ENCODE measurements at places on chromosomes 5 and 9.

- no peak for DNase-seq
Observed at GRCh38 chr5:159824188-159825161, 91.8 kb upstream of the ADRA1B start.

GRCh38 chr5:119876522-119876921, 247.2 kb downstream of the FAM170A start:
- DNase-seq, result no peak

GRCh38 chr5:151961557-151961956, 36.9 kb upstream of the GLRA1 start:
- DNase-seq, result no peak

DNA sequence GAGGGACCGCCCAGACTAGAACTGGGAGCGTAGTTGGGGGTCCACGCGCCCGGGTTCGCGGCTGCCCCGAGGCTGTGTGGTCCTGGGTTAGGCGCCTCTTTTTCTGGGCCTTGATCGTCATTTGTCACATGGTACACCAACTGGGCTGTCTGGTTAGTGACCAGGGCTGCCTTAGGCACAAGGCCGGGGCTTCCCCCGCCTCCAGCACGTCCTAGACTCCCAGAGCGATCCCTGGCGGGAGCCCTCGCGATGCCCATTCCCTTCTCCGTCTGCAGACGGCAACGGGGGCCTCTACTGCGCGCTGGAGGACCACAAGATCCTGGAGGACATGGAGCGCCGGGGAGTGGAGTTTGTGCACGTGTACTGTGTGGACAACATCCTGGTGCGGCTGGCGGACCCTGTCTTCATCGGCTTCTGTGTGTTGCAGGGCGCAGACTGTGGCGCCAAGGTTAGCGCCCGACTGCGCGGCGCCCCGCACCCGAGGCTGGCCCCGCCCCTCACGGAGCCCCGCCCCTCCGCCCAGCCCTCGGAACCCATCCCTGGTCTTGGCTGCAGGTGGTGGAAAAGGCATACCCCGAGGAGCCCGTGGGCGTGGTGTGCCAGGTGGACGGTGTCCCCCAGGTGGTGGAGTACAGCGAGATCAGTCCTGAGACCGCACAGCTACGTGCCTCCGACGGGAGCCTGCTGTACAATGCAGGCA, 1.5 kb downstream of the UAP1L1 start:
- no peak for DNase-seq
